Activated CD4-positive, alpha-beta T cell treated with anti-CD3 and anti-CD28 coated beads, Interleukin-2, amount 10 ng/mL, durations not matched to agents 24 days and 14 days (primary cell): ENCODE measurements at places on chromosomes 3 and 15. TPM values are rescaled to one million over a fixed set of nuclear protein-coding genes. Genes with fewer than 3 reads are reported as not detected.

- H3K27ac ChIP-seq, result no peak overlapping the region
- H3K27me3 ChIP-seq, result no peaks in the 10 kb centered on the region
- H3K4me3 ChIP-seq, result no peak overlapping the region
- H3K4me1 ChIP-seq, result no peaks in the 10 kb centered on the region
- H3K36me3 ChIP-seq, result no peaks in the 10 kb centered on the region
These were observed 254.3 kb downstream of the ZBBX start for GRCh38 chr3:167125612-167126407.

DNA sequence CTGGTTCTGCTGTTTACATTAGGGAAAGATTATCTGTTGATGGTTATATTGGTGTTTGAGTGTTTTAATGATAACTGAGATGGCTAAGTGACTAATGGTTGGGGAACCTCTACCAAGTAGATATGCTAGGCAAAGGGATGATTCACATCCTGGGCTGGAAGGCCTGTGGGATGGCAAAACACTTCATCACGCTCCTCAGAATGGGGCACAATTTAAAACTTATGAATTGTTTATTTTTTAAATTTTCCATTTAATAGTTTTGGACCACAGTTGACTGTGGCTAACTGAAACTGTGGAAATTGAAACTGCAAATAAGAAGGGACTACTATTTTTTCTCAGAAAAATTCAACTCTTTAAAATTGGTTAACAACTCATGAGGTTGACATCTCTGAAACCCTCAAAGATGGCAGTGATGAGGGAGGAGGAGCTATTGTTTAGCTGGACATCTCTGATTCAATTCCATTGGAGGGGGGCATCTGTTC lies 100.5 kb upstream of the ZBED2 start:
- H3K27ac ChIP-seq, result peak overlapping the region; percentile 79
- DNase-seq, result no peak
- H3K4me1 ChIP-seq, result peaks cover 52% of the 10 kb centered on the region

The NME9 gene
- total RNA-seq, result not detected in 2 replicates

The PHLDB2 gene
- 0.45 and 0.98 TPM in 2 replicates for total RNA-seq

The C3orf85 gene
- not detected in 2 replicates for total RNA-seq

The HHLA2 gene
- total RNA-seq, result 2.0 and 2.2 TPM in 2 replicates

DNA sequence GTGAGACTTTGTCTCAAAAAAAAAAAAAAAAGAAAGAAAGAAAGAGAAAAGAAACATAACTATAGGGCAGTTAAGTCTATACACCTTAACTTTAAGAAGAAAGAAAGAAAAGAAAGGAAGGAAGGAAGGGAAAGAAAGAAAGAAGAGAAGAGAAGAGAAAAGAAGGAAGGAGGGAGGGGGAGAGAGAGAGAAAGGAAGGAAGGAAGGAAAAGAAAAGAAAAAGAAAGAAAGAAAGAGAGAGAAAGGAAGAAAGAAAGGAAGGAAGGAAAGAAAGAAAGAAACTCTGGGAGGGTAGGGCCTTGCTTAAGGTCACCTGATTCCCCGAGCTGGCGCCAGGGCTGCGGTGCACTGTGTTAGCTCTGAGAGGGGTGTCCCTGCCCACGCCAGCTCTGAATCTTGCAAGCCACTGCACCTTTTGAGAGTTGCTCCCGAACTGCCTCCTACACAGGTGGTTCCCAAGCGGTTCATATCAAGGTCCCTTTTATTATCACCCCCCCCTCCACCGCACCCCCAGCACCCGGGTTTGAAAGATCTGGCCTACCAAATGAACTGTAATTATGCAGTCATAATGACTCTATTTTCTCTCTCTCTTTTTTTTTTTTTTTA lies 39.2 kb upstream of the VPS8 start:
- peaks cover 10% of the 10 kb centered on the region for H3K27me3 ChIP-seq
- no peaks in the 10 kb centered on the region for H3K4me1 ChIP-seq
- no peak for DNase-seq
- H3K4me3 ChIP-seq, result no peak overlapping the region
- H3K27ac ChIP-seq, result no peak overlapping the region
- no peaks in the 10 kb centered on the region for H3K36me3 ChIP-seq

The GOLGA8G gene
- not detected in 2 replicates for total RNA-seq

DNA sequence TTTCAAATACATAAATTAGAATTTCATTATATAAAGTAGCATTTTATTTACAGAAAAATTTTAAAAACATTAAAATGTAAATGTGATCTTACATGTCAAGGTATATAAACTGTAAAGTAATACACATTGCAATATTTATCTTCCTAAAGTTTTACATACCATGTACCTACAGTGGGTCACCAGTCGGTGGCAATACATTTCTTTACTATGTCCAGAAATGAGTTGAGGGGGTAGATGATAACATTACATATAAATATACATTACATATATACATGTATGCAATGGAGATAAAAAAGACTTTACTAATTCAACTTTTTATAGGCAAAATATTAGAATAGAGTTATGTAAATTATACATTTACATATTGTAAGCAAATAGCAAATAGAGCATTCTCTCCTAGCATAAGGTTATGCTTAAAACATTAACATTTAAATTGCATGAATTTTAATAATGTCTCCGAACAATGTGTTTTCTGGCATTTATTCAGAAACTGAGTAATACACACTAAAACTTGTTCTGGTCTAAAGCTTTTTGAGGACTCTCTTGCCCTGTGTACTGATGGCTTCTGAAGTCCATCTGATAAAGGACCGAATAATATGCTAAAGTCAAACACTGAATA lies 93.3 kb upstream of the NLGN1 start:
- no peak overlapping the region for H3K27ac ChIP-seq
- H3K27me3 ChIP-seq, result no peaks in the 10 kb centered on the region
- DNase-seq, result no peak
- no peaks in the 10 kb centered on the region for H3K36me3 ChIP-seq
- H3K4me3 ChIP-seq, result no peak overlapping the region

DNA sequence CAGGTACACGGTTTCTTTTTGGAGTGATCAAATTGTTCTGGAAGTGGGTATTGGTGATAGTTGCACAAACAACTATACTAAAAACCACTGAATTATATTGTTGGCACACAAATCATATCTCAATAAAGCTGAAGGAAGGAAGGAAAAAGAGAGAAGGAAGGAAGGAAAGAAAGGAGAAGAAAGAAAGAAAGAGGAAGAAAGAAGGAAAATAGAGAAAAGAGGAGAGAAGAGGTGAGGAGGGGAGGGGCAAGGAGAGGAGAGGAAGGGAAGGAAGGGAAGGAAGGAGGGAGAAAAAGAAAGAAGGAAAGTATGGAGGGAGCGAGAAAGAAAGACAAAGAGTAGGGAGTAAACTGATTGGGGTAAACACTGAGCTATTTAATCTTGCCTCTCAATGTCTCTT lies 77.9 kb upstream of the TSC22D2 start:
- peaks cover 2% of the 10 kb centered on the region for H3K4me1 ChIP-seq
- peaks cover 23% of the 10 kb centered on the region for H3K27me3 ChIP-seq
- H3K4me3 ChIP-seq, result no peak overlapping the region
- no peak overlapping the region for H3K27ac ChIP-seq

The ITIH1 gene
- total RNA-seq, result not detected in 2 replicates

The SAXO2 gene
- total RNA-seq, result 1.1 and 1.8 TPM in 2 replicates

DNA sequence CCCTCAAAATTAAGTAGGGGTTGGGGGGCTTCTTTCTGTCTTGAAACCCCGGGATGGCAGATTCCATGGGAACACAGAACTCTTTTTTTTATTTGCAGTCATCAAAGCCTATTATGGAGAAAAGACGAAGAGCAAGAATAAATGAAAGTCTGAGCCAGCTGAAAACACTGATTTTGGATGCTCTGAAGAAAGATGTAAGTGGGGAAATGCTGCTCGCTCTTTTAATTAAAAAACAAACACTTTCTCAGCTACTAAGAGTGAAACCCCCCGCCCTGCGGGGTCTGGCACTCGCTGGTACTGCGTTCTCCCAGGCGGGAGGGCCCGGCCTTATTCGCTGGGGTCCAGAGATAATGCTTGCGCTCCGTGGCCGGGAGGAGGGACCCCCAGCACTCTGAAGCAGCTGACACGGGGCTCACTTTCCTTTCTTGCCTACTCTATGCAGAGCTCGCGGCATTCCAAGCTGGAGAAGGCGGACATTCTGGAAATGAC lies 615 bp downstream of the HES1 start:
- peaks cover 6% of the 10 kb centered on the region for H3K36me3 ChIP-seq
- H3K4me1 ChIP-seq, result peaks cover 43% of the 10 kb centered on the region
- DNase-seq, result no peak

- DNase-seq, result no peak
- H3K4me3 ChIP-seq, result no peak overlapping the region
- H3K27me3 ChIP-seq, result no peaks in the 10 kb centered on the region
- no peaks in the 10 kb centered on the region for H3K36me3 ChIP-seq
- no peaks in the 10 kb centered on the region for H3K4me1 ChIP-seq
These were observed 98.1 kb downstream of the XXYLT1 start for GRCh38 chr3:195172896-195173295.

The ADAMTS9 gene
- total RNA-seq, result not detected in 2 replicates
